H7 (cell line): ENCODE measurements at places on chromosomes 12 and 14. TPM values are rescaled to one million over a fixed set of nuclear protein-coding genes. Genes with fewer than 3 reads are reported as not detected.

Gene C12orf50
- total RNA-seq = not detected in 2 replicates

DNA sequence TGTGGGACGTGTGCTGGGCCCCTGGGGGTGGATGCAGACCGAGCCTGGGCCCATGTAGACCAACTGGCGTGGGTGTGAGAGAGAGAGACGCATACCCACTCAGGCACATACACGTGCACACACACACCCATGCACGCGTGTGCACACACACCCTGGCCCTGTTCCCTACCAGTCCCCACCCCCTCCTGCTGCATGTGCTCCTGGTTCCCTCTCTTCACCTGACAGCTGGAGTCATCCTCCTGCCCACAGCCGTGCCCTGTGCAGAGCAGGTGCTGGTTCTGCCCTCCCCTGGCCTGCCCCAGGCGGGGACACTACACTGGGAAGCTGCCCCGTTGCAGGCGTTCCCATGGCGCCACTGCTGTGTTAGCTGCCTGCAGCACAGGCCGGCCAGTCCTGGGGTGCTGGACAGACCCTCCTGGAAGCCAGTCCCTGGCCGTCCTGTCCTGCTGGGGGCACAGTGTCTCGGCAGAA is 18.5 kb downstream of the PACS2 start:
- DNase-seq = no peak

DNA sequence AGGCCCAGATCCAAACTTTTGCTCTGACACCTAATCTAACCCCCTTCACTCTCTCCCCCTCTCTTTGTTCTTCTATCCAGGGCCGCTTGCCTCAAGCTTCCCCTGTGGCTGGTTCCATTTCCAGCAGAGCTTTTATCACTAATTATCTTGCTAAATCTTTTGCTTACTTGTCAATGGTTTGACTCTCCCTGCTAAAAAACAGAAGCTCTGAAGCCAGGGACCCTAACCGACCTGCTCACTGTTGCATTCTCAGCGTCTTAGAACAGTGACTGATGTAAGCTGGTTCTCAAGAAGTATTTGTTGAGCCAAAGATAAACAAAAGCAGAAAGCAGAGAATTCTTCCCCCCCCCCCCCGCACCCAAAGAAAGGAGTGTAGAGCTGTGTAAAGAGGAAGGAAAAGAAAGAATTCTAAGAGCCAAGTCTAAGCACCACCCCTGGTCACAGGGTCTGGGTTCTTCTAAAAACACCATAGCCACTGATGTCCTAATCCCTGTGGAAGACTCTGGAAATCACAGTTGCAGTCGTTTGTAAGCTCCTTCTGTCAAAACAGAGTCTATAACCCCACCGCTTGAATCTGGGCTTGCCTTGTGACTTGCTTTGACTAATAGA is 385.8 kb downstream of the MED13L start:
- DNase-seq = no peak

GRCh38 chr14:73358187-73358586 is 100.2 kb downstream of the NUMB start:
- peak; percentile 30 for DNase-seq

- DNase-seq = peak; percentile 92
These were observed 215.5 kb downstream of the AACS start for GRCh38 chr12:125280482-125281377.

Gene SCN8A
- 3.9 and 4.8 TPM in 2 replicates for total RNA-seq

GRCh38 chr14:22553445-22553844 is 35.6 kb downstream of the DAD1 start:
- DNase-seq = no peak
